ENCODE measurements at places on chromosomes 1 and 21.
A peak's percentile ranks its signal among the peaks of the same experiment; 100 is the strongest.

GRCh38 chr1:115275216-115275615 lies 62.8 kb downstream of the NGF start:
- peak; percentile 57 for DNase-seq

- no peak for DNase-seq
Measured at GRCh38 chr1:53591924-53592323, 132.7 kb downstream of the DMRTB1 start.

- no peak for DNase-seq
Measured at GRCh38 chr1:194279975-194280374, 1093.6 kb upstream of the B3GALT2 start.

DNA sequence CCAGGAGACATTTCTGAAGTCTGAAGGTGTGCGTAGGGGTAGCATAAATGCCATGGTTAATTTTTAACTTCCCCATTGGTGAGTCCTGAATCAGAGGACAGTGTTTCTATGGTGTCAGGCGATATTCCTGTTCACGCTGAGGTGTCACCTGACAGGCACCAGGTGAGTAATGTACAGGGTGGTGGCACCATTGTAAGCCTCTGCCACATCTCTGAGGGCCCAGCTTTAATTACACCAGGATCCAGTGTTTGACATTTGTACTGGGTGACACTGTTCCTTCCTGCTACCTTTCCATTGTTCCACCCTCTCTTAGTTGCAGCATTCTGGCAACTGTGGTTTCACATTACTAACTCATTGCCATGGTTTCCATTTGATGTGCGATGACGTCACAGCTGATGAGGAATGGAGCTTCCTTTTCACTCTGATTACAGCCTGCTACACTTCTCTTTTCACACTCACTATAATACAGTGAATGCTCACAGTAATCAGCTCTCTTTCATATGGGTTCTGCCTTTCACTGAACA lies 40.6 kb upstream of the MARK1 start:
- peak; percentile 6 for DNase-seq

DNA sequence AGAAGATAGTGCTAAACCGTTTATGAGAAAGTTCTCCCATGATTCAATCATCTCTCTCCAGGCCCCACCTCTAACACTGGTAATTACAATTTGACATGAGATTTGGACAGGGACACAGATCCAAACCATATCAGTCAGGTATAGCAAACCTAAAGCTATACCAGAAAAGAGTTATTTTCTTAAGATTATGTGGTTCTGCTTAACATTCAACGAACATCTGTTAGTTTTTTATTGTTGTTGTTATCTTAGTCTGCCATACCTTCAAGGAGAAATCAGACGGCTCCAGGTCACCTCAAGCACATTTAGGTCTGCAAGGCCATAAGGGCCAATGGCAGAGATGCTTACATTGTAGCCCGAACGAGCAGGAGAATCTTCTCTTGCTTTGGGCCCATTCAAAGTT lies 89.5 kb upstream of the ETV3 start:
- no peak for DNase-seq

- no peak for DNase-seq
Measured at GRCh38 chr1:219751870-219752507, 139.1 kb upstream of the ZC3H11B start.

DNA sequence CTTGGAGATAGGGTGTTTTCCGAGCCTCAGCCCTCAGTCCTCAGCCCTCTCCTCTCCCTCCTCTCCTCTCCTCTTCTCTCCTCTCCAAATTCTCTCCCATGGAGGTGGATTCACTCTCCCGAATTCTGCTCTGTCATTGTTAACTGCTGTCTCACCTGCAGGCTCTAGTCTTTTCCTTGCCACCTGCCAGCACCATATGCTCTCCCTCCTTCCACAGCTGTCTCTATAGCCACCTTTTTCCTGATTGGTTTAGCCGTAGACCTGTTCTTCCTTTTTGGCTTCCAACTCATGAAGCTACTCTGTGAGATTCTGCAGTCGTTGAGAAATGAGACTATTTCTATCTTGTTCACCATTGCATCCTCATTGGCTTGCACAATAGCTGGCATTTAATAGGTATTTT lies 19.7 kb downstream of the COG2 start:
- no peak for DNase-seq

DNA sequence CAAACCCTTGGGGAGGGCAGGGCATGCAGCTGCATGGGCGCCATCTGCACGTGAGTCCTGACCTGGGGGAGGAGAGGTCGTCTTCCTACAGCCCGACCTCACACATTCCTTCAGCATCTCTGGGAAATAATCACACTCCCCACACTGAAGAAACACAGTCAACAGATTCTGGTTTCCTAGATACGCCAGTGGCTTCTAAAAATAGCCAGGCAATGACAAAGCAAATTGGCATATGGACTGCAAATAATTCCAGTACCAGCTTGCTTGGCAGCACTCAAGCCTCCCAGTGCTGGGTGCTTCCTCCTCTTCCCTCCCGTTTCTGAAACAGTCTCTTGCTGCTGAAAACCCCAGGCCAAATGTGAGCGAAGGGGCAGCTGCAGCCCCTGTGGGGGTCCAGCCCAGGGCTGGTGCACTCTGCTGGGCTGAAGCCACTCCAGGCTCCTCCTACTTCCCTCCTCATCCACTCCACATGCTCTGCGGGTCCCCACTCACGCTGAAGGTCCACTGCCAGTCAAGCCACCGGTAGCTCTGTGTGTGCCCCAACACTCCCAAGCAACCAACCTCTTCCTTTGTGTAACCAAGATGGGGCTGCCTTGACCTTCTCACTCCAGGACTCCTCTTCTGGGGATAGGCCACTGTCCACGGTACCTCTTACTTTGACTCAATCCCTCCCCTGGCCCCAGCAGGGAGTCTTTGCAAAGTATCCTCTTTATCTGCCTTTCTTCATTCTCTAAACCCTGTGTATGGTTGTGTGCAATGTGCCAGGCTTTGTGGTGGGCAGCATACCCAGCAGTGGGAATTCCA lies 69.0 kb downstream of the KCND3 start:
- DNase-seq: peak; percentile 44

DNA sequence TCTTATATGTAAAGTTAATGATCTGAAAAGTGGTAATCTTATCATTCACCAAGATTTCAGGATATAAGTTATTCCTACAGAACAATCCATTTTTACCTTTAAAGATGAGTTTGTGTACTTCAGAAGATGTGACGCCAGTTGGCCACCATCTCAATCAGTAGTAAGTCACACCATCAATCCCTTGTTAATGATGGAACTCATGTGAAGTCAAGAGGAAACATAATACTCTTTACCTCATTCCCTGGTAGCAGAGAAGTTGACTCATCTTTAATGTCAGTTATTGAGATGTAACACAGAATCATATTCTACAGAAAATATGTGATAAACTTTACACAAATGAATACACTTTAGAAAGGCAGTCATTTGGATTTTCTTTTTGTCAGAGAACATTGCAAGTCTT lies 38.2 kb downstream of the MRPL39 start:
- no peak for DNase-seq

GRCh38 chr1:235834620-235835019 lies 32.1 kb downstream of the LYST start:
- DNase-seq: no peak

- no peak for DNase-seq
Measured at GRCh38 chr1:163347106-163347505, 25.4 kb downstream of the NUF2 start.

GRCh38 chr1:8077602-8078001 lies 51.5 kb upstream of the ERRFI1 start:
- no peak for DNase-seq

DNA sequence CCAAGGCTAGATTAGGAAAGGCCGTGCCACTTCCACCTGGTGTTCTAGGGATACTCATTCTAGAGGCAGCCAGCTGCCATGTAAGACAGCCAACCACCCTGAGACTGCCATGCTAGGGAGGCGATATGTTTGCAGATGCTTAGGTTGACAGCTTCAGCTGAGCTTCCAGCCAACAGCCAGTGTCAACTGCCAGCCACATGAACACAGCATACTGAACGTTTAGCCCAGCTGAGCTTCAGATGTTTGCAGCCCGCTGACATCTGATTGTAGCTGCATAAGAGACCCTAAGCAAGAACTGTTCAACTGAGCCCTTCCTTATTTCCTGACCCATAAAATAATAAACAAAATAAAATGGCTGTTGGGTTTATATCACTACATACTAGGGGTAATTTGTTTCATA lies 5.0 kb upstream of the KCNC4 start:
- no peak for DNase-seq

DNA sequence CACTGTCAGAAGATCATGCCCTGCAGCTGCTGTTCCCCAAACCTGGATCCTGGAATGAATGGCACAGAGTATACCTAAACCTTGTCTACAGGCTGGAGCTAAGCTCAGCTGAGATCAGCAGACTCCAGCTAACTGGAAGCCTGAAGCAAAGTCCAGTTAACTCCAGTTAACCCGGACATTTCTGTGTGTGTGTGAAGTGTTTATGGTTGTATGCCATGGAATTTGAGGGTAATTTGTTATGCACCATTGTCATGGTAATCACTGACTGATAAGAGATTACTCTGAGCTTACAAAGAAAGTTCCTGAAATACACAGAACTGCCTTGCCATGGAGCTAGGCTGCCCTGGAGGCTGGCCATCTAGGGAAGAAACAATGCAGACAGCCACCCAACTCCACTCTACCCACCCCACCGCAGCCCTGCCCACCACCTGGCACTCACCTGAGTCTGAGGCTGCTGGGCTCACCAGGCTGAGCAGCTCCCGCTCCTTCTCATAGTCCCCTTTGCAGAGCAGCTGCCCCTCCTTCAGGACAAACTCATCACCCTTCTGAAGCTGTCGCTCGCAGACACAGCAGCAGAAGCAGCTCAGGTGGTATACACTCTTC lies 107.4 kb downstream of the LMX1A start:
- DNase-seq: no peak

DNA sequence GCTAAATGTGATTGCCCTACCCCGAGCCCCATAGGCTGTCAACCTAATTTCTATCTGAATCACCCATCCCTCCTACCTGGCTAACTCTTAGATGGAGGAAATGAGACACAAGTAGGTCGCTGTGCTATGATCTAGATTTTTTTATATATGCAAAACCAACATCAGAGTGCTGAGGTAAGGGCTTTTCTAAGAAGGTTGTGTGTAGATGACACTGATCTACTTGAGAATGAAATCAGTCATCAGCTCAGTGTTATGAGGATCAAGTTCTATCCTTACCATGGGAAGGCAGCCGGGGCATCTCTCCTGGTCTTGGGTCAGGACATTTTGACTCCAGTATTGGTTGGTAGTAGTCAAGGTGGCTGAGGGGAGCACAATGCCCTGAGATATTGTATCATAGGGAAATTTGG lies 23.6 kb downstream of the SLAMF1 start:
- DNase-seq: no peak

- DNase-seq: no peak
Measured at GRCh38 chr21:38498057-38498833, at the start of gene ERG. TSS of gene ERG (minus strand) at chr21:38498477. CDS start at chr21:38498380, 97 bp downstream.

DNA sequence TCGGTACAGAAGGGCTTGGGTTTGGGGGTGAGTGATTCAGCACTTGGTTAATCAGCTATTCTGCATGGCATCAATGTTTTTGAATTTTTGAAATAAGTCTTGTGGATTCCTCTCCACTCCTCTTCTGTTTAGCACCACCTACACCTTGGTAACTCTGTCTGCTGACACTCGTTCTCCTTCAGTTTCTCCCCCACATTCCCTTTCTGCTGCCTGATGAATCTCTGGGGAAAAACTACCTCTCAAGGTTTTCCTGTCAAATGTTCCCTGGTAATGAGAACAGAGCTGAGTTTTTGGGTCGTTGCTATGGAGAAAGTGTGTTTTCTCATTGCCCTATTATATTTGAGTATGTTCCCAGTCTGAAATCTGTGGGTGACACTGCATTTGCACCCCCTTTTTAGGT lies 108.2 kb downstream of the GABPA start:
- DNase-seq: no peak

GRCh38 chr1:11891433-11892186 lies 32.9 kb upstream of the NPPB start:
- DNase-seq: no peak

All from hematopoietic multipotent progenitor cell (in vitro differentiated cells).